Stimulated activated naive CD8-positive, alpha-beta T cell treated with anti-CD3 and anti-CD28 coated beads, Interleukin-15, amount 100 ng/mL, for 72 hours (primary cell): ENCODE measurements at places on chromosomes 6 and 20.
A peak's percentile ranks its signal among the peaks of the same experiment; 100 is the strongest.

GRCh38 chr6:121333196-121333595 is 1.1 kb downstream of the TBC1D32 start:
- DNase-seq: no peak

DNA sequence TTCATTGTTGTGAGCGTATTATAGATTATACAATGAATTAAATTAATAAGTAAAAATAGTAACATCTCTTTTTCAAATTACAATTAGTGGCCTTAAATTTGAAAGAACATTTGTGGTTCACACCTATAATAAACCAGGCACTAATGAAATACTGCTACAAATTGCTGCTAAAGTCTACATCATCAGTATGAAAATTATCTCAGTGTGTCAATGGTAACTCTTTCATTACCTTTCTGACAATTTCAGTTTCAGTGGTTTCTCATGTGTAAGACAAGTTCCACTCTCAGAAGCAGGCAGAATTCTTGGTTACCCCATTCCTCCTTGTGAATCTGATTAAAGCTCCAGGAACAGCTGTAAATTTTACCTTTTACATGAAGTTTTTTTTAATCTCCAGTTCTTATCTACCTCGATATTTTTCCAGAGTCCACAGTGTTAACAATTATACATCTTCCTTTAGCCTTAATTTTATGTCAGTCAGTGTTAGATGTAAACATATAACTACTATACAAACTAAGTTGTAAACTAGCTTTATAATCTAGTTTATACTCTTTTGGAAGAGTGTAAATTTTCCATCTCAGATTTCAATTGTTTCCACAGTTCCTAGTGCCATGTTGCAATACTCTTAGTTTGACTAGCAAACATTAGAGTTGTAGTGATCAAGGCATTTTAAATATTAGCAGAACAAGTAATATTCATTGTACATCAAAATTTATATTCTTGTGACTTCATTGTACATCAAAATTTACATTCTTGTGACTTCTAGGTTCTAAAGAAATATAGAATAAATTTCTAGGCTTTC is 1038.4 kb downstream of the EPHA7 start:
- no peak for DNase-seq

DNA sequence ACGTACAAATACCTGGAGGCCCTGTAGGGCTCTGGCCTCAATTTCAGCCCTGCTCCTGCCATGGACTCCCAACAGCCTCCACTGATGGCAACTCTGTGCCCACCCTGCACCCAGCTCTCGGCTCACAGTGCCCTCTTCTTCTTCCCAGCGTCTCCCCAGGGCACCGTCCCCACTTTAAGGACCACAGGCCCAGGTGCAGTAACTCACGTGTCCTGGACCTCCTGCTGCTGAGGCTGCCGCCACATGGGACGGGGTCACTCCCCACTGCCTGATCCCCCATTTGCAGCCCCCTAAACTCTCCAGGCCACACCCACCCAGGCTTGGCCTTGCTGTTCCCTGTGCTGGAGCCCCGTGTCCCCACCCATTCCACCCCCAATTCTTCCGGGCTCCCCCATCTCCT is 223.4 kb downstream of the PREX1 start:
- DNase-seq: no peak

GRCh38 chr6:43924222-43924702 is 154.3 kb downstream of the VEGFA start:
- peak; percentile 77 for DNase-seq

- no peak for DNase-seq
Observed at GRCh38 chr6:22829070-22829469, 259.7 kb downstream of the HDGFL1 start.

GRCh38 chr6:12653486-12653885 is 63.1 kb upstream of the PHACTR1 start:
- DNase-seq: no peak

- no peak for DNase-seq
Observed at GRCh38 chr6:156955494-156956183, 178.5 kb downstream of the ARID1B start.

- DNase-seq: no peak
Observed at GRCh38 chr6:113050979-113051378, 703.8 kb downstream of the RFPL4B start.

DNA sequence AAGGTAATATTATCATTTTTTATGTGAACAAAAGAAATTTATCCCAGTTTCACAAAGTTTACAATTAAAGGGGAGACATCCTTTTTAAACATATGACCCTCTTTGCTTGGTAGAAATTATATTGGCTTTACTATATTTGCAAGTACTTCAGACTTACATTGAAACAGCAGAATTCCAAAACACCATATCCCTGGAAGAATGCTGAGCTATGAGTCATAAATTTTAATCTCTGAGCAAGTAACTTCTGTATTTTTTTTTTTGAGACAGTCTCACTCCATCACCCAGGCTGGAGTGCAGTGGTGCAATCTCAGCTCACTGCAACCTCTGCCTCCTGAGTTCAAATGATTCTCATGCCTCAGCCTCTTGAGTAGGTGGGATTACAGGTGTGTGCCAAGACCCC is 240.4 kb downstream of the TBC1D32 start:
- DNase-seq: no peak

GRCh38 chr6:14699803-14700601 is 545.9 kb upstream of the JARID2 start:
- DNase-seq: no peak

DNA sequence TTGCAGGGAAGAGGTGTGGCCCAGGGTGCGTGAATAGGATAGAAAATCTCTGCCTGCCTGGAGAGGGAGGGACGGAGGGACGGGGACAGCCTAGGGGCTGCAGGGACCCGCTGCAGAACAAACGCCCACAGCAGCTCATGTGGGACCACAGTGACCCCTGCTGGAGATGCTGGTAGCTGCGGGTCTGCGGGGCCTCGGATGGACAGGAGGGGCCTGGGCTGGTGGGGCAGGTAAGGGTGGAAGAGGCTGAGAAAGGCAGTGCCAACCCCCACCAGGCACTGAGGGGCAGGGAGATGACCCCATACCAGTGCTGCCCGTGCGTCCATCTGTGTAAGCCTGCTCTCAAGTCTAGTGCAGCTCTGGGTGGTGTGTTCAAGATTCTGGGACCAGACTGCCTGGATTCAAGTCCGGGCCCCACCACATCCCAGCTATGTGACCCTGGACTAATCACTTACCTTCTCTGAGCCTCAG is 39.4 kb downstream of the KIAA1755 start:
- DNase-seq: peak; percentile 70

- DNase-seq: no peak
Observed at GRCh38 chr6:36297511-36297910, 27.7 kb downstream of the PNPLA1 start.

DNA sequence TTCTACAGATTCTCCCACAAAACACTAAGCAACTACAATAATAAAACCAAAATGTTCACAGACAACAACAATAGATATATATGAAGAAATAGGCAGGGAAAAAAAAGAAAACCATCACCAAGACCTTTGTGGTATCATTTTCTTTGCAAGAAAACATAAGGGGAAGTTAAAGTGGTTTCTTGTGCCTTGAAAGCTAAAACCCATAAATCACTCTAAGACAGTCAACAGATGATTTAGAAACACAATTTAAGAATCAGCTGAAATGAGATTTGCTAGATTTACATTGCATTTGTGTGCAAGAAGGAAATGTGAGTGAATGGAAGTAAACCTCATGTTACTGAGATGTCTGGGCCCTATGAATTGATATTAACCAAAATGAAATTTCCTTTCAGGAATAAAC is 1265.4 kb upstream of the GJE1 start:
- DNase-seq: no peak

GRCh38 chr20:834151-834746 is 734 bp downstream of the FAM110A start:
- DNase-seq: no peak

GRCh38 chr6:30219244-30219643 is 6.0 kb upstream of the TRIM26 start:
- DNase-seq: peak; percentile 39

DNA sequence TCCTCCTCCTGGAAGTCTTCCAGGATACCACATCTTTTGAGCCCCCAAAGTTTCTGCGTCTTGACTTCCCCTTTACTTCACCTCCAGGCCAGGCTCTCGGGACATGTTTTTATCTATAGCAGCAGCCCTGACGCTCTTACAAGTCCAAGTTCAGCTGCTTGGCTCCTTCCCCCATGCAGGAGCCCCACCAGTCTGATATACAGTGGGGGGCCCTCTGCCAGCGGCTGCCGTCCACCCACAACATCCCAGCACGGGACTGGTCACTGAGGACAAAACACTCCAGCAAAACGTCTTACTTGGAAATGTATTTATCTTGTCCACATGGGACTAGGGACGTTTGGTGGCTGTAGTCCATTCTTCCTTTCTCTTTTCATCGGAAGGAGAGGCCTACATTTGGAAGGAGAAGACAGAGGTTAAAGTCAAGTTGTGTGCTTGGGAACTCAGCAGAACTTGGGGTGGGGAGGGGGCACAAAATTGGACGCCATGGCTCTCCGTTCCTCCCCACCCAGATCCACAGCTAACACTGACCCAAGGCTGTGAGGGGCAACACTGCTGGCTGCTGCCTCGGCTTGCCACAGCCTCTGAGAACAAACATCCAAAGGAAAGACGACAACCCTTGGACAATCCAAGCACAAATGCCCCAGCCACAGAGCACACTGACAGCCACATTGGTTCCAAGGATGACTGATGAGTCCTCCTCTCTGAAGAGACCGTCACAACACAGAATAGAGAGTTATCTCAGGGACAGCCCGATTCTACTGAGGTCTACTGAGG is 79.2 kb downstream of the PRND start:
- DNase-seq: no peak

GRCh38 chr6:51265426-51265825 is 446.8 kb downstream of the TFAP2B start:
- no peak for DNase-seq

- no peak for DNase-seq
Observed at GRCh38 chr20:59451641-59452040, 151.2 kb downstream of the EDN3 start.

DNA sequence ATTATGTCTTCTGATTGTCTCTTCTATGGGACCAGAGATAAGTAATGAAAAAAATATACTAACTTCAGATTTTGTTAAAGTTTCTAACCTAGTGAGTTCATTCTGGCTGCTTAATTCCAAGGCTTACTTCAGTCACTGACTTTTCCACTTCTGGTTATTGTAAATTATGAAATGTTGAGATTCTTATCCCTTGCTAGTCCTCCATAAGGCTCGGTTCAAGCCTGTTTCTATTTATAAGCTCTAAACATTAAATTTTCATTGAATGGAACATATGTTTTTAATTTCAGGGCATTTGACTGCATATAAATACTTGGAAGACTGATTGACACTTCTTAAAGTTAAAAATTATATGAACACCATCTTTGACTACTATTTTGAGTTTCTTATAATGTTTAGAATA is 23.6 kb upstream of the NKAIN2 start:
- DNase-seq: no peak

- DNase-seq: no peak
Observed at GRCh38 chr6:138197570-138197969, 20.7 kb downstream of the PBOV1 start.

GRCh38 chr20:60365064-60365666 is 406.9 kb downstream of the CDH26 start:
- no peak for DNase-seq

DNA sequence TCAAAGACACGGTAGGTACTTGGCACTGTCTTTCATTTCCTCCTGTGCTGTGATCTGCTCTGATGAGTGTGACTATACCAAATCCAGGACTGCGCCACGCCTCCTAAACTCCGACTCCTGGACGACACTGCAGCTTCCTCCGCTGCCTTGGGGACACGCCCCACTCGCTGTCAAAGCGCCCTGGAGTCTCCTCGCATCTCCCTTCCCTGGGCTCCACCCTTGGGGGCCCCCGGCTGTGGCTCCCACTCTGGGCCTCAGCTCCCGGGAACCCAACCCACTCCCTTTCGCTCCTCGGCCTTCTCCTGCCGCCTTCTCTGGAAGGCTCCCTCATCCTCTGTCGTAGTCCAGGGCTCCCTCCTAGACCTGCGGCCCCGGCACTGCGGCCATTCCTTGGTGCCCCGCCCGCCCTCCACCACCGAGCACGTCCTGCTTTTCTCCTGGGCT is 61.2 kb downstream of the RSPH3 start:
- no peak for DNase-seq

DNA sequence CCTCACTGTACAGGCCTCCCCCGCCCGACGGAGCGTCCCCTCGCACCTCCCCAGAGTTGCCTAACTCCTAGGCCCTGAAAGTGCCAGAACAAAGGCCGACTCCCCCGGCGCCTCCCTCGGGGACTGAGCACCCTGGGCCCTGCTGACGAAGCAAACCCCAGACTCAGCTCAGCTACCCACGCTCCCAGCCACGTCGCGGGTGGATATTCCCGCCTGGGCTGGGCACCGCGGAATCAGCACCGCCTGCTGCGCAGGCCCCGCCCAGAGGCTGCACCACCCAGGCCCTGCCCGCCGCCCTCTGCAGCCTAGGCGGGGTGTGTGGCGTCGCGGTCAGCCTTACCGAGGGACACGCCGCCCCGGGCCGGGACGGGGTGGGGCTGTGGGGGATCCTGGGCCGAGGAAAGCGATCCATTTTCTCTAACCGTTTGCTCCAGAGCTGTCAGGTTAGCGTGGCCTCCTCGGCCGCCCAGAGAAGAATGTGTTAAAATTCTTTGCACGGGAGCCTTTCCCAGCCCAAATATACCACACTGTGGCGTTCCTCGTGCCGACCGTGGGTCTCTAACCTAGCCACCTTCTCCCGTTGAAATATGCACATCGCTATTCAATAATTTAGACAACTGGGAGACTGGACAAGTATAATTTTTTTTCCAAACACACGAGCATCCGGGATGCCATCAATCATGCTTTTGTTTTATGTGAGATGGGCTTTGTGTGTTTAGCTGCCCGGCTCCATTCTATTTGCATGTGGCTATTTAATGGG is 31.4 kb downstream of the TFAP2A start:
- no peak for DNase-seq

GRCh38 chr20:39047417-39047985 is 85.4 kb downstream of the DHX35 start:
- DNase-seq: no peak

DNA sequence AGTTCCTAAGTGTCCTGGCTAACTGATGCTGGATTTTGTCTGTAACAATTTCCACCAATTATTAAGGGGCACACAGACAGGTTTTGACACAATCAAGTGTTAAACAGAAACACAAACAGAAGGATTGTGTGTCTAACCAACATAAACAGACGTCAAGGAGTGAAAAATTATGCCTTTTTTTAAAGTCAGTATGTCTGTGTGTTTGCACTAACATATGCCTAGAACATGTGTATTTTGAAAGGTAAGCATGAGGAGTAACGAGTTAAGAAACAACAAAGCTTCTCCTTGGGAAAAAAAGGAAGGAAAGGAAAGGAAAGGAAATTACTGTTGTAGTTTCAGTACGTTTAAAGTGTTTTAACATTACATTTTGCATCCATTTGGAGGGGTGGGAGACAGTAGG is 466.3 kb upstream of the ID4 start:
- DNase-seq: no peak

- no peak for DNase-seq
Observed at GRCh38 chr20:49892260-49892659, 23.1 kb downstream of the SPATA2 start.

DNA sequence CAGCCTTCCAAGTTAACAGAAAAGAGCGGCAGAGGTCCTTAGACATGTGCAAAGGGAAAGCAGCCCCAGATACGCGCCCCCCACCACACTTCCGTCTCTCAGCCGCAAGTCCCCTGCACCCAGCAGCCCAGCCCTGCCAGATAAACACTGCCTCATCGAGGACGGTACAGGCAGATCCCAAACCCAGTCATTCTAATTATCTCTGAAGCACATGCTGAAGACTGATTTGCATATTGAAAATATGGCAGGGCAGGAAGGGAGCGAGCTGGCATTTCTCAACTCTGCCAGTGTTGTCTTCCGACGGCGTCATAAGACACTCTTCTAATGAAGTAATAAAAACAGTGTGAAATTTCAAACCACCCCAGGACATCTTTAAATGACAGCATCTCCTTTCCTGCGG is 122.8 kb upstream of the CDH4 start:
- no peak for DNase-seq

GRCh38 chr6:22958677-22959076 is 389.3 kb downstream of the HDGFL1 start:
- no peak for DNase-seq
